Motor neuron (in vitro differentiated cells): ENCODE measurements at places on chromosomes 12 and 14. TPM values are rescaled to one million over a fixed set of nuclear protein-coding genes. Genes with fewer than 3 reads are reported as not detected.

LMNTD1 gene
- not detected in 2 replicates for total RNA-seq

DACT1 gene
- total RNA-seq, result 54.7 and 55.8 TPM in 2 replicates

ZC3H14 gene
- total RNA-seq, result 48.1 and 48.7 TPM in 2 replicates

PSMA6 gene
- total RNA-seq, result 243 and 250 TPM in 2 replicates

PSMD9 gene
- 30.8 and 31.6 TPM in 2 replicates for total RNA-seq

SOCS2 gene
- 16.2 and 16.8 TPM in 2 replicates for total RNA-seq

CABP1 gene
- total RNA-seq, result 0.41 and 1.1 TPM in 2 replicates

NEUROD4 gene
- total RNA-seq, result 0.42 TPM in 1 of 2 replicates, not detected in the other

ZFHX2 gene
- 5.8 and 7.6 TPM in 2 replicates for total RNA-seq

TMEM63C gene
- 3.2 and 3.5 TPM in 2 replicates for total RNA-seq

CACNA2D4 gene
- 0.22 and 0.44 TPM in 2 replicates for total RNA-seq

LIN7A gene
- 11.3 and 19.8 TPM in 2 replicates for total RNA-seq

FAM186B gene
- 0.78 and 1.1 TPM in 2 replicates for total RNA-seq

SLC5A8 gene
- total RNA-seq, result not detected in 2 replicates

GPR68 gene
- 3.1 and 3.3 TPM in 2 replicates for total RNA-seq

FGF6 gene
- not detected in 2 replicates for total RNA-seq

CMKLR1 gene
- total RNA-seq, result 0.21 and 0.32 TPM in 2 replicates

NFE2 gene
- 1.4 and 2.5 TPM in 2 replicates for total RNA-seq

MSRB3 gene
- total RNA-seq, result 1.6 and 2.1 TPM in 2 replicates

MGP gene
- total RNA-seq, result 0.49 and 1.4 TPM in 2 replicates

CINP gene
- total RNA-seq, result 26.3 and 28.4 TPM in 2 replicates

IL23A gene
- 0.93 and 0.96 TPM in 2 replicates for total RNA-seq

C12orf54 gene
- not detected in 2 replicates for total RNA-seq
